T47D (cell line): ENCODE measurements at places on chromosomes 4 and X.

GRCh38 chrX:53089224-53089842, 4.6 kb upstream of the KANTR start:
- DNase-seq = peak; percentile 62

DNA sequence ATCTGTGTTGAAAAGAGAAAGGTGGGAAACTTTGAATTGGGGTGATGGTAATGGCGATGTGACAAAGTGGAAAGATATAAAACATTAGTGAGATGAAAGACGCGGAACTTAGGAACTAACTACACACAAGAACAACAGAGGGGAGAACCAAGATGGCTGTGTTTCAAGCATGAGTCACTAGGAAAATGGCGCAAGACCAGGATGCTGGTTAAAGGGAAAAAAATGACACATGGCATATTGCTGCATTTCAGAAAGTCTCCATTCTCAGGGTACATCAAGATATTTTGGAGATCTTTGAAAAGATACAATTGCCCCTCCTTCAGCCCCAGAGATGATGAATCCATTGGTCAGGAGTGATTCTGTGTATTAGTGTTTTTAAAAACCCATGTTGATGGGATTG, 164.4 kb downstream of the FBXO8 start:
- no peak for DNase-seq

- DNase-seq = no peak
These were observed 155.3 kb upstream of the TEX13A start for GRCh38 chrX:105375816-105376215.

- no peak for DNase-seq
These were observed 6.6 kb upstream of the GRPEL1 start for GRCh38 chr4:7074426-7074825.

- DNase-seq = no peak
These were observed 72.1 kb downstream of the ARHGEF38 start for GRCh38 chr4:105624530-105624929.

DNA sequence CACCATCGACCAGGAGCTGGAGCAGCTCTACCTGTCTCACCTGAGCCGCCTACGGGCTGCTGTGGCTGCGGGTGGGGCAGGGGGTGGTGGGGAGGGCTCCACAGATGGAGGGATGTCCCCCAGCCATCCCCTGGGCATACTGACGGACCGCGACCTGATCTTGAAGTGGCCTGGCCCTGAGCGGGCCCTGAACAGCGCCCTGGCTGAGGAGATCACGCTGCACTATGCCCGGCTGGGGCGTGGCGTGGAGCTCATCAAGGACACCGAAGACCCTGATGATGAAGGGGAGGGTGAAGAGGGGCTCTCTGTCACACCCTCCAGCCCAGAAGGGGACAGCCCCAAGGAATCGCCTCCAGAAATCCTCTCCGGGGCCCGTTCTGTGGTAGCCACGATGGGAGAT, 16.5 kb downstream of the PPP1R3F start:
- DNase-seq = no peak

DNA sequence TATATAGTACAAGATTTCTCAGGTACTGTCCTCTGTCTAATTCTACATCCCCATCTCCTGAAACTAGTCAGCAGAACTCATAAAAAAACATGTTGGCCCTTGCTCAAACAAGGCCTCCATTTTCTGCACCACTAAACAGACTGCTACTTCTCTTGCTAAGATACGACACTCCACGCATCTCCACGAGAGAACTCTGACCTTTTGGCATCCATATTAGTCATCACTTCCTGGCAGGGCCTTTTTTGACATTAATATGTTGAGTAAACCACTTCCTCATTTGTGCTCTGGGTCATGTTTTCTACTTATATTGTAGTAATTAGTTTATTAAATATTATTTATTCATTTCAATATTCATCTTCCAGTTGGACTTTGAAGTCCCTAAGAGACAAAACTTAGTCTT, 65.6 kb downstream of the DCAF8L1 start:
- no peak for DNase-seq

- no peak for DNase-seq
These were observed 127.6 kb downstream of the EIF4E start for GRCh38 chr4:98801259-98801725.

GRCh38 chr4:53598483-53598882, 7.2 kb upstream of the LNX1 start:
- DNase-seq = no peak

- no peak for DNase-seq
These were observed 172.2 kb upstream of the TLL1 start for GRCh38 chr4:165700855-165701254.

DNA sequence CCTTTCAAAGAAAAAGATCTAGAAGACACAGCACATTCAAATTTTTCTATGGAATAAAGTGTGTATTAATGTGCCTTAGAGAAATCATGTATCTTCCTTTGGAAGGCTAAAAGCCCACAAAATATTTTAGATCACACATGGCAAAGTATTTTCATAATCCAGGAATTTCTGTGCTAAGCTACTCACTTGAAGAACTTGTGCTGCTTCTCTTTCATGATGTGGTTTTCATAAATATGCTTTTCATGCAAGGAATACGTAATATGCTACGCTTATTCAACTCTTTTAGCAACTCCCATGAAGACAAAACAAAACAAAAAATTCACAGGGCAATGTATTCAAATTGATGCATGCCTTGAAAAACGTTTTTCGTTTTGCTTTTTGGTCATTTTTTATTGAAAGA, 125.6 kb downstream of the ARHGAP24 start:
- no peak for DNase-seq

DNA sequence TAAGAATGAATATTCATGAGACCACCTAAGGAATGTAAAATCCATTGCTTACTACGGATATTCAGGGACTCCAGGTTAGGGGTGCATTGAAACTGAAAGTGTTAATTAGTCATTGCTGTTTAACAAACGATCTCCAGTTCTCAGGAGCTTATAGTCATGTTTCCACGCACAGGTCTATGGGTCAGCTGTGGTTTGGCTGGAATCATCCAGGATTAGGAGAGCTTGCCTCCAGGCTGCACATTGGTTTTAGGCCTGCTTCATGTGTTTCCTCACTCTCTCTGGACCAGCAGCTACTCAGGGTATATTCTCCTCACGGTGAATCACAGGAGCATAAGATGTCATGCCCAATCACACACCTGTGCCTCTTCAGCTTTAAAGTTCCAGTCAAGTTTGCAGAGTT, 98.9 kb downstream of the ATXN3L start:
- peak; percentile 65 for DNase-seq

- DNase-seq = no peak
These were observed 51.4 kb downstream of the SGMS2 start for GRCh38 chr4:107876099-107876498.

- DNase-seq = peak; percentile 27
These were observed 72.3 kb upstream of the TNMD start for GRCh38 chrX:100512471-100512870.

DNA sequence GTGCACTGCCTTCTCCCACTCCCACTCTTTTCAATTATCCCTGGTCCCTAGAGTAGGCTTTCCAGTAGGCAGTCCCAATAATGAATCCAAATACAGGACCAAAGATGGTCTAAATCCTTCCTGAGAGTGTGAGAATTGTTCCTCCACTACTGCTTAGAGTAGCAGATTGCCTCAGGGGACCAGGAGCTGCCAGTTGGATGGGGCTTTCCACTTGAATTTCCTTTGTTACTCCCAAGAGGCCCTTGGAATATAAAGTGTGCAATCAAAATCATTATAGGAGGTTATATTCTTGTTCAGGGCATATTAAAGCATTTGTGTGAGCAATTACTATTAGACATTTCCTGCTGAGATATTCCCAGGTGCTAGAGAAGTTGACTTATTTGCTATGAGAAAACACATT, 156.6 kb upstream of the TLL1 start:
- DNase-seq = no peak

GRCh38 chrX:152822383-152823086, 8.0 kb downstream of the CETN2 start:
- no peak for DNase-seq

DNA sequence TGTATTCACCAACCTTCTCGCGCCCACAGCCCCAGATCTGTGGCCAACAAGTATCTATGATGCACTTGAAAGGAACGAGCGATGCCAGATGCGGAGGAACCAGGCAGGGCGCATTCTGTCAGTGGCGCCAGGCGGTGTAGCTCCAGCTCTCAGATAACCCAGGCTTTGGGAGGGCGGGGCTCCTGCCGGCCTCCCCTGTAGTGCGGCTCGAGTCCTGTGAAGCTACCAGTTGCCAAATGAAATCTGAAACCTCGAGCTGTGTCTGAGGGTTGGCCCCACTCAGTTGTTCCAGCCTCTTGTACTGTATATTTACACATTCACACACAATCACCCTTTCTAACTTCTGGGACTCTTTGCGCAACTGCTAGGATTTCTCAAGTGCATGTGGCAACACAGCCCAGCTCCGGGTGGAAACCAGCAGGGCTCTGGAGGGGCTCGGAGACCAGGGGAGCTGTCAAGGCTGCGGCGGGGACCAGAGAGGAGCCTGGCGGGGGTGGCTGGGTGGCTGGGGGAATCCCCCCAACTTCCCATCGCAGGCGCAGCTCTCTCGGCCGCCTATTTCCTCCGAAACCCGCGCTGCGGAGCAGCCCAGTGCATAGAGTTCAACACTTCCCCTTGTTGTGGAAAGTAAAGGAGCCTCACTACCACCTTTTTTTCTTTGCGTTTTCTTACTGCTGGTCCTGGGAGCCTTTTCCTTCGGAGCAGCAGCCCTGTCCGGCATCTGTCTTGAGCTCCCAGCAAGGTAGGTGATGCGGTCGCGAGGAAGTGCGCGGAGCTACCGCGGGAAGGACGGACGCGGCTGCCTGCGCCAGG, at the start of gene ARHGAP24:
Gene ARHGAP24 (plus strand): TSS at position 333 of the 813 bp plus-strand sequence.
- DNase-seq = peak; percentile 81

- DNase-seq = no peak
These were observed at the start of gene ADGRL3 for GRCh38 chr4:61200187-61200915. Gene ADGRL3, plus strand, starts transcription at chr4:61200326.

DNA sequence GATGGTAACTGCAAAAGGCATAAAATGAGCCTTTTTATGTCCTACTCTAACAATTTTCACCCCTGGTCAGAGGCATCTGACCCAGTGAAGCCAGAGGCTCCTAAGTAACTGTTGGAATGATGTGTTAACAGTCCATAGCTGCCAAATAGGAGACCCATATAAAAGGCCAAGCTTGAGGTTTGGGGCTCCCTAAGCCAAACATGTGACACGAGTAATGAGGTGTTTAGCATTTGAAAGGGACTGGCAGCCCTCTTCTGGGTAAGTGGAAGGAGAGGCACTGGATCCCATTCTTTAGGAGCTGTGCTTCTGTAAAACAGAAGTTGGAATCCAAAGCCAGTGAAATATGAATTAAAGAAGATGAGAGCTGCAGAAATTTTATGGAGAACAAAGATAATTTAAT, 100.6 kb upstream of the PNPLA4 start:
- DNase-seq = no peak

DNA sequence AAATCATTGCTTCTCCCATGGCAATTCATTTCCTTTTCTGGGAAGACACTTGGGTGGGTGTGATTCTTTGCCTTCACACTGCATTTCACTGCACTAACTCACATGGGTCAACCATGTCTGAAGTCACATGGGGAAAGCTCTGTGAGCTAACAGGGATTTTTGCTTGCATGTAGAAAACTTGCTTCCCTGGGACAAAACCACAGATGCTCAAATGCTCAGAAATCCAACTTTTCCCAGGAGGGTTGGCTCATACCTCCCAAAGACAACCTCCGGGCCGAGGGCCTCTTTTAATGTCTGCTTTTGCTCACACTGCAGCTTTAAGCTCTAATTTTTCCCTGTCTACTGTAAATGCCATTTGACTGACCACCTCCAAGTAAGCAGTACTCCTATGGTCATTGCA, 1695.2 kb downstream of the STIM2 start:
- no peak for DNase-seq

- DNase-seq = no peak
These were observed 331.9 kb upstream of the NDST3 start for GRCh38 chr4:117702353-117702752.

GRCh38 chr4:13559413-13559812, 15.1 kb upstream of the NKX3-2 start:
- DNase-seq = peak; percentile 66

DNA sequence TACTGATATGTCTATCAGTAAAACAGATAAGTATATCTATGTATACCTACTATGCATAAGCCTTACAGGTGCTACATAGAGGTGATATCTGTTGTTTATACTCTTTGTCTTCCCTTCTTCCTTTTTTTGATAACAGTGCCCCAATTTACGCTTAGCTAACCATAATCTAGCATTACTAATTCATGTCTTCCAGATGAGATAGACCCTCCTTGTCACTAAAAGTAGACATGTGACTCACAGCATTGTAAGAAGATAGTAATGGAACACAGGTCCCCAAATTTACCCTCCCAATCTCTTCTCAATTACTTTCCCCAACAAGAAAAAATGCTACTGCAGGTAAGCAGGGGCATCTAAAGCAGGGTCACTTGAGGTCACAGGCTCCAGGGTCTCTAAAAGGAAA, 7.9 kb upstream of the NFKB1 start:
- DNase-seq = no peak

- no peak for DNase-seq
These were observed 28.1 kb upstream of the SPON2 start for GRCh38 chr4:1200425-1201035.

DNA sequence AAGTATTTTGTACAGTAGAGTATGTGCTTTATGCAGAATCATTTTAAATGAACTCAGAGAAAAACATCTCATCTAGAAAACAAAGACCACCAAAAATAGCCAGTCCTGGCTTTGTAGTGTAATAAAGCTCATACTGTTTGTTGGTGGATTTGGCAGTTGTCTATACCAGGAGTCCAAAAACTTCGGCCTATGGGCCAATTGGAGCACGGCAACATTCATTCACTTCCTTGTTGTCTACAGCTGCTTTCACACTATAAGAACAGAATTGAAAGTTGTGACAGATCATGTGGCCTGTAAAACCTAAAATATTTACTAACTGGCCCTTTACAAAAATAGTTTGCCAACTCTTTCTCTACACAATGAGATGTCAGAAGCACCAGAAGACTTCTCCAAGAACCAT, 5.3 kb downstream of the FBXW7 start:
- DNase-seq = no peak

DNA sequence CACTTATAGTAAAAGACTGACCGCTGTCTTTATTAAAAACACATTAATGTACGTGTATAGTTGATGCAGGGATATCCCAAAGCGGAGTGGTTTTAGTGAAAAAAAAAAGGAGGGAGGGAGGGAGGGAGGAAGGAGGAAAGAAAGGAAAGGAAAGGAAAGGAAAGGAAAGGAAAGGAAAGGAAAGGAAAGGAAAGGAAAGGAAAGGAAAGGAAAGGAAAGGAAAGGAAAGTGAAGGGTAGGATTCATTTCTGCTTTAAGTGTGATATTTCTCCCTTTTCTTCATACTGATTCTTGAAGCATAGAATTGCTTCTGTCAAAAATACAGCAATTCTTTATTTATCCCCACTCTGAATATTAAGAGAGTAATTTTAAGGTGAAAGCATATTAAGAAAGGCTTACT, 504.9 kb downstream of the PPP4R3C start:
- no peak for DNase-seq

GRCh38 chrX:112025753-112026152, 56.8 kb downstream of the TRPC5 start:
- no peak for DNase-seq

DNA sequence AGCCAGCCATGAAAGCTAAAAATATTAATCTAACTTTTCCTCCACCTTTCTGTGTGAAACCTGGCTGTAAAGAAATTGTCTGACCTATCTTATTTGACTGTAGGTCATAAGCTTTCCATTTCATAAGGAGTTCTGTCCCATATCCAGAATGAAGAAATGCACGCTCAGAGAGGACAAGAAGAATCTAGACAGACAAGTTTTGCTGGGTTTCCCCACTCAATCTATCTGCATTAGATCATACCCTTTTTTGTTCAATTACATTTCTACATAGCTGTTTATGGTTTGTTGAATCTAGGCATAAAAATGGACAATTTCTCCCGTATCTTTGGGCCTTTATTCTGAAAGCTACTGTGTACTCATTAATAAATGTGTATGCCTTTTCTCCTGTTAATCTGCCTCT, 1495.1 kb downstream of the C4orf33 start:
- no peak for DNase-seq
